ENCODE measurements at places on chromosomes 1 and 21.

DNA sequence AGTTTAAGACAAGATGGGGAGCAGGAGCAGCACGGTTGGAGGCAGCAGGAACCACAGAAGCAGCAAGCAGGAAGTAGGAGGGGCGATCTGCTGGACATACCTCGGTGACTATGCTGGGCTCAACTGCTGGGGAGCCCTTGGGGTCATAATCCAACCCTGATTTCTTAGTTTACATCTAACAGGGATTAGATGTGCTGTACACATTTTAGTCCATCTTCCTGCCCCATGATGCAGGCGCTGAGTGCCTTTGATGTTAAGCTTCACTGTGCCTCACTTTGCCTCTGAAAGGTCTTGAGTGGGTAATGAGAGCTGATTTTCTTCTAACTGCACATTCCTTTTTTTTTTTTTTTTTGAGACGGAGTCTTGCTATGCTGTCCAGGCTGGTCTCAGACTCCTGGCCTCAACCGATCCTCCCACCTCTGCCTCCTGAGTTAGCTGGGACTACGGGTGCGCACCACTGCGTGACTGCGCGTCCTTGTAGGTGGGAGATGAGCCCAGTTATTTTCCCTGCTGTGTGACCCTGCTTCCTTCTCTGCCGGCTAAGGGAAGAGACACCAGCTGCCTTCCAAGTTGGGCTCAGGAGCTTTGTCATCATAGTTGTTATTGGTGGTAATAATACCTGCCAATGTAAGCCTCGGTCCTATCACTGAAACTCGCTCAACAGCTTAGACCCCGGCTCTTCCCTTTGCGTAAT is 1.1 kb upstream of the RCAN3 start:
- DNase-seq: no peak

- no peak for DNase-seq
These were observed 78.3 kb downstream of the NCAM2 start for GRCh38 chr21:21076491-21076890.

DNA sequence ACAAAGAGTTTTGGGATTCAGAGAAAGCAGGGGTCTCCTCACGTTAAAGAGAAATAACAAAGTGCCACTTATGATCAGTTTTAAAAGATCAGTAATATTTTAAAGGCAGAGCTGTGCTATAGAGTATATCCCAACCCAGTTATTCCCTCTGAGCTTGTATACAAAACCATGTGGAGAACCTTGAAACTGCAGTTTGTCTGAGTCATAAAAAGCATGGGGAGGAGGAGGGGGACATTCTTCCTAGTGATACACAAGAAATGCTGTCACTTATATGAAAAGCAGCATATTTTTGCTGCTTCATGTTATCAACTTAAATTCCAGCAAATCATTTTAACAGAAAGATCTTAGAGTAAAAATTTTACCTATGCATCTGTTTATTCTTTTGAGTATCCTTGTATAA is 244.5 kb downstream of the GPR52 start:
- no peak for DNase-seq

DNA sequence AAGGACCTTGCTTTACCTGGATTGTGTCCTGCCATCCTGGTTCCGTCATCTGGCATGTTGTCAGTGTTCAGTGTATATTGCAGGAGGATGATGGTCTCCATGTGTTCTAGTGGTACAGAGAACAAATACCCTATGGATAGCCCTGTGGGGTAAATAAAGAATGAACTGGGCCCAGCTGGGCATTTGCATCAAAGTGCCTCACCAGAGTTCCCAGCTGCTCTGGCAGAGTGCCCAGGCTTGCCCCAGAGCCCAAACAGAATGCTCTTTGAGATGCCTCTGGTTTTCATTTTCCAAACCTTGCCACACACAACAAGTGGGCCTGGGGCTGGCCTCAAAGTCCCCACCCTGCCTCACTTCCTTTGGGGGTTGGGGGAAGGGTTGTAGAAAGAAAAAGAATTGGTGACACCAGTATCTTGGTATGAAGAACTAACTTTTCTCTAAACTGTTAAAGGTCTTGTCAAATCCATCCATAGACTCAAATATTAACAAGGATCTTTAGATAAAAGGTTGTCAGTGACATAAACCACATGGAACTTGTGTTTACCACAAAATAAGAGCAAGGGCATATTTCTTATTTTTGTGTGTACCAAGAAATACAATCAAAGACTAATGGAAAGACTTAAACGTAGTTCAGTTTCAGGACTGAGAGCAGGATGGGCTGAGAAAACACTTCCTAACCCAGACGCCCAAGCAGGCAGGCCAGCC is 82.2 kb downstream of the LMO4 start:
- no peak for DNase-seq

GRCh38 chr1:165441166-165441880 is 3.6 kb downstream of the RXRG start:
- DNase-seq: no peak

DNA sequence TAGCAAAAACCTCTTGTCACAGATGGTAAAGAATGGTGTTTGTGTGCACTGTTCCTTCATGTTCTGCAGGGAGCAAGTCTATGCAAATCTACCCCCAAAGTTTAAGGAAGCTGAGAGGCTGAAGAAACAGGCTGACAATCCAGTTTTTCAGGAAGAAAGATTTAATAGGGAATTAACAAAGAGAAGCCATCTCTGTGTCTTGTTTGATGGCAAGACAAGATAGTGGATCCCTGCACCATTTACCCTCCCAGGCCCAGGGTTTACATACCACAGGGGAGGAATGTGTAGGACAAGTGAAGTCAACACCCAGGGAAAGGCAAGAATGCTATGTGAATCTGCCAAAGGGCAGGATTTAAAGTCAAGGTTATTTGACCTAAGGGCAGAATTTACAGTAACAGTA is 48.1 kb upstream of the FNBP1L start:
- no peak for DNase-seq

- no peak for DNase-seq
These were observed 19.0 kb downstream of the THEMIS2 start for GRCh38 chr1:27891196-27891889.

- DNase-seq: no peak
These were observed 64.7 kb downstream of the TGFBR3 start for GRCh38 chr1:91821126-91821868.

DNA sequence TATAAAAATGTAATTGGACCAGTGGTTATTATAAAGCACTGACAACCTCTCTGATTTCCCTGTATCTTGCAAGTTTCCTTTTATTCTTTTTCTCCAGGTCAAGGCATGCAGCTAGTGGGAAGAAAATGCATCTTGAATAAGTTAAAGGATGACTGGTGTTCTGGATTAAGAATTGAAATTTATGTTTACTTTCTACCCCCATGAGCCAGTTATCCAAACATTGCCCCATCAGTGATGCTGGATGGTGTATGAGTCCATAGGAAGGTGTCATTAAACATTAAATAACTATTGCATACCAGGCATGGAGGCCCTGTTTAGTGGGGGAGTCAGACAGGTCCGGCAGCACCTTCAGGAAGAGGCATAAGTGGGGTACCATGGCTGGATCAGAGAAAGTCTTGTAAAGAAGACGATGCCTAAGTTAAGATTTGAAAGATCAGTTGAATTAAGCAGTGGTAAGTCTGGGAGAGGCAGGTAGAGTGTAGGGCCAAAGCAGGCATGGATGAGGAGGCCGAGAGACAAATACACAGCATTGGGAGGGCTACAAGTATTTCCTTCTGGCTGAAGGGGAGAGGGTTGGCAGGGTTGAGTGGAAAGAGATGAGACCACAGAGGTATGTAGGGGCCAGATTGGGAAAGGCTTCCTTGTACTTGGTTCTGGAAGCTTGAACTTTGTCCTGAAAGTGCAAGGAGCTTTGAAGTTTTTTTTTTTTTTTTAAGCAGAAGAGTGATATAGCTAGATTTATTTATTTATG is 5.7 kb downstream of the SZRD1 start:
- DNase-seq: no peak

GRCh38 chr1:16617114-16617631 is 3.8 kb upstream of the NBPF1 start:
- DNase-seq: no peak

DNA sequence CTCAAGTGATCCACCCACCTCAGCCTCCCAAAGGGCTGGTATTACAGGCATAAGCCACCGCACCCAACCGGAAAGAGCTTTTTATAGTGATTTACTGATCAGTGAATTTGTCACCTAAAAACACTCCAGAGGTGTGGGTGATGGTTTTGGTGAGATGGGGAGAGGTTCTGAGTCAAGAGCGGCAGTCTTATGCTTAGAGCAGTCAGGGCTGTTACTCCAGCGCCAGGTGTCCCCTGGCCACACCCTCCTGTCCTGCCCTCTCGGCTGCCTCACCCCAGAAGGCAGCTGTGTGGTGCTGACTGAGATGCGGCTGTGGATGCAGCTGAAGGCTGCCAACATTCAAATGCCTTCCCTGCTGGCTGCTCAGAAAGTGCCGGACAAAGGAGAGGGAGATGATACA is 94.5 kb upstream of the LPGAT1 start:
- no peak for DNase-seq

GRCh38 chr21:33651965-33652680 is 9.8 kb downstream of the ITSN1 start:
- DNase-seq: no peak

- no peak for DNase-seq
These were observed 17.9 kb upstream of the HSPG2 start for GRCh38 chr1:21955058-21955457.

DNA sequence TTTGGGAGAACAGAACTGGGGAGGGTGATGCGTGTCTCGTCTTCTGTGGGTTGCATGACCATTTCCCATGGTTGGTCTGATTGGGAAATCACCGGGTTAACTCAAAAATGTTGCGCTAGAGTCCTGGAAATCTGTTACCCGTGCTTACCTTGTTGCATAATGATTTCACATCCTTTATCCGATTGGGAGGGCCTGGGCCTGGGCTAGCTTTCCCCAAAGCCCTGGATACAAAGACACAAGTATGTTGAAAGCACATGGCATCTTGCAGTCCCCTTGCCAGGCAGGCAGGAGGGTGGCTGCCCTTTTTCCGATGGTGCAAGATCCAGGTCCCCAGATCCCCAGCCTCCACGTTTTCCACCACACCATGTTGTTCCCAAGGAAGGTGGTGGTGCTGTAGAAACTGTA is 582 bp downstream of the TRPM2 start:
- no peak for DNase-seq

DNA sequence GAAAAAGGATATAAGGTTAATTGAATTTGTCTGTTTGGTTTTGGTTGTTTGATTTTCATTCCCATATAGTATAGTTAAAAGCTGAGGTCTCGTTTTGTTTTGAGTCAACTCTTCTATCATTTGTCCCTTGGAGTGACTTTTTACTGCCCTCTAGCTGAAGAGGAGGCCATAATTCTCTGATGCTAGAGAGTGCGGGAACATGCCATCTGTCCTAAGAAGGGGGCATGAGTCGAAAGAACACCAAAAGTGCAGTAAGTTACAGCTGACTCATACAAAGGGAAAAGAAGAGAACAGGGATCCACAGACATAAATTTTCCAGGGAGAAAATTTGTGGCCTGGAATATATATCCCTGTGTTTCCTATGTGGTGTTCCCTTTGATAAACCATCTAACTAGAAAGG is 4.1 kb downstream of the KRTAP21-3 start:
- no peak for DNase-seq

DNA sequence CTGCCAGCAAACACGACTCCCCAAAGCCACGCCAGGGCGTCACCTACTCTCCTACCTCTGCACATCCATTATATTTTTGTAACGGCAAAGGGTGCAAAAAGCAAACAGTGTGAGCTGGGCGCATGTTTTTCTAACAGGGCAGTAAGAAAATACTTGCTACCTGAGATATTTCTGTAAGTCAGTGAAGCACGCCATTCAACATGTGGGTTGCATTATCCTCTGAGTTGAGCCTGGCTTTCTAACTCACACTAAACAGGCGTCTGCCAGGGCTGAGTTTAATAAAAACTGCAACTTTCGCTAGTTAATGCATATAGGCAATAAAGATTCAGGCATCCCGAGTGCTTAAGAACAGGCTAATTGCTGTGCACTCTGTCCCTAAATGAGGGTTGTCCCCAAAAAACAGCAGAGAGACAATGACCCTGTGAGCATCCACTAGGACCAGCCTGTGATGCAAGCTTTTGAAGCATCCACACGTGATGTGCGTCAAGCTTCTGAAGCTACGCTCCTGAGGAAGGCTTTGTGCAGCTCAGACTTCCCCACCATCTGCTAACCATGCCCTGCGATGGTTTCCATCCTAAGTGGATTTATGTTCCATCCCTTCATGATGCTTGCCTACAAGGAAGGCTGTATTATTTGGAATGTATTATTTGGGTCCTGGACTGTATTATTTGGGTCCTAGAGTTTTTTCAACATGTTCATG is 70.0 kb upstream of the SIM2 start:
- DNase-seq: no peak

GRCh38 chr1:208485512-208485911 is 241.3 kb upstream of the PLXNA2 start:
- no peak for DNase-seq

DNA sequence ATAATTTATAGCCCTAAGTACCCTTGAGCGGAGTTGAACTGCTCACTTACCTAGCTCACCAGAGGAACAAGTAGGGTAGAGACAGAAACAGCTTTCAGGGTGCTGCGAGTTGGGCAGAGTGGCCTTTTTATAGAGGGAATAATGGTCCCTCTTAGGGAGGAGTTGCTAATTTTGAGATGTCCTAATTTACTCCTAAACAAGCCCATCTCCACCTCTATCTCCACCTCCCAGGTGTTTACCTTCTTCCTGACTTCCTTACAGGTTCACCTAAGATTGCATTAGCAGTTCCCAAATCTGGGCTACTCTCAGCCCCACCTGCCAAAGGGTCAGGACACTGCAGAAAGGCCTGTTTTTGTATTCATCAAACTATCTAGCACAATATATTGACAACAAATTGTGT is at the start of gene HRNR:
HRNR (minus strand) TSS at position 101 of the 400 bp plus-strand sequence. CDS start 940 bp downstream, outside the sequence.
- DNase-seq: no peak

GRCh38 chr1:21869620-21870121 is 57.6 kb downstream of the LDLRAD2 start:
- DNase-seq: no peak

- no peak for DNase-seq
These were observed 13.7 kb upstream of the CPLANE2 start for GRCh38 chr1:16250524-16251251.

DNA sequence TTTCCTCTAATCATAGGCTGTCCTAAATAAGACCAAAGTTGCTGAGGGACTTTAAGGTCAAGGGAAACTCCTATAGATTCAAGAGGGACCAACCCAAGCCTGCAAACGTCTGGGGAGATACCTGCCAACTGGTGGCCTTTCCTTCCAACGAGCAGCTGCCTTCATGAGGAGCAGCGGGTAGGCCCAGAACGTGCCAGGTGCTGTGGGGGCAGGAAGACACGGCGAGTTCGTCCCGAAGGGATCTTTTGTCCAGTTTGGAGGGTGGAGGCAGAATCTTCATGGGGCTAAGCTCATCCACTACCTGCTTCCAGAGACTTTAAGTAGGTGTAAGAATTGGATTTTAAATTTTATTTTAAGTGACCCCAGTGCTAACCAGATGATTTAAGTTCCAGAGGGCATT is 26.0 kb upstream of the SLC26A9 start:
- DNase-seq: no peak
